T-helper 17 cell (primary cell): ENCODE measurements at places on chromosomes 7 and 10. TPM values are rescaled to one million over a fixed set of nuclear protein-coding genes. Genes with fewer than 3 reads are reported as not detected.

DNA sequence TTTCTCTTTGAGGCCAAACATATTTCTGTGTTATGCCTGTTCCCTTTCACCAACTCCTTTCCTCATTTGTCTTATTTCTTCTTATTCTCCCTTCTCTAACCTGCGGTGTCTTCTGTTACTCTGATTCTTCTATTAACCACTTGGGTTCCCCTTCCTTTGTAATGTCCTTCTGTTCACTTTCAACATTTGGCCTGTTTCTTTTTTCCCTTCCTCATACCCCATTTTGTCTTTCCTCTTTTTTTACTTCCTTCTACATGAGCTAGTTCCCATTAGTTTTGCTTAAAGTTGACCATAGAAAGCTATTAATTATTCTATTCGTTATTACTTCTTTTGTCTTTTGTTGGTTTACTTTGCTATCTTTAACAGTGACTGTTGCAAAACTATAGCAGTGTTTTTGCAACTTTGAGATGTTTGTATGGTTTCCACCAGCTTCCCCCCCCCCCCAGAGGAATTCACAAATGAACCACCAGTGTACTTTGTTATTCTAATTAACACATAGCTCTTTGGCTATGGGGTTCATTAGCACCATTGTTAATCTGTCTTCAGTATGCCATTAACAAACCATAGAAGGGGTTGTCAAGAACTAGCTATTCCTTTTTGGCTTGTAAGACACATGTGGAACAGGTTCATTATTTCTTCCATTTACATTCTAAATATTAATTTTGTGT is 2.9 kb downstream of the LRGUK start:
- no peak for DNase-seq

DNA sequence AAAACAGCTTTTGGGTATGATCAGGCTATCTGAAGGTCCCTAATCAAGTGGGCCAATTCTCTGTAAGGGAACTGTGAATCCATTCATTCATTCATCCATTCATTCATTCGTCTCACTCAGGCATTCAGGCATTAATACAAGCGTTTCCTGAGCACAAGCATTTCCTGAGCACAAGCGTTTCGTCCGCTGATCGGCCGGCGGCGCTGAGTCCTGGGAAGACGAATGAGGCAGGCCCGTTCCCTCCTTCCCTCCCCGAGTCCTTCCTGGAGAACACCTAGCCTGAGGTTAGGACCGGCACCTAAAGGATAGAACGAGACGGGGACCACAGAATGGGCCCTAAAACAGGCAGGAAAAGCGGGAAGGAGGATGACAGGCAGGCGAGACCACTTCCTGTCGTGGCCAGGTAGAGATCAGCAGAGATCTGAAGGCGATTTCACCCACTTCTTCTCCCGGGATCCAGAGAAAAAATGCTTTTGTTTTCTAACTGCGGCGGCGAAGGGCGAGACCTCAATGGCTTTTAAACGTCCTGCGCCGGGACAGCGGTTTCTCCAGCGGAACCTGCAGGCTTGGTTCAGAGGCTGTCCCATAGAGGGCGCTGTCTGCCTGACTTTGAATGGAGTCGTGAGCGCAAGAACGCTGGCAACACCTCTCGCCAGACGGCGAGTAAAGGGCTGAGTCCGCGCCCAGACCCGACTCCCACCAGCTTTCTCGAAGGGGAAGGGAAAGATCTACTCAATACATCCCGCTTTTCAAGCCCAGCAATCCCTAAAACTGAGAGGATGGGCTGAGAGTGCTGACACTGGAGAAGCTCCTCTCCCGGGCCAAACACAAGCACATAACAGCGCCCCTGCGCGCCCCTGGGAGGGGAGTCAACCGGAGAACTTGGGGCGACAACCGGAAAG is 2.9 kb upstream of the HMX3 start:
- DNase-seq, result peak; percentile 72

DNA sequence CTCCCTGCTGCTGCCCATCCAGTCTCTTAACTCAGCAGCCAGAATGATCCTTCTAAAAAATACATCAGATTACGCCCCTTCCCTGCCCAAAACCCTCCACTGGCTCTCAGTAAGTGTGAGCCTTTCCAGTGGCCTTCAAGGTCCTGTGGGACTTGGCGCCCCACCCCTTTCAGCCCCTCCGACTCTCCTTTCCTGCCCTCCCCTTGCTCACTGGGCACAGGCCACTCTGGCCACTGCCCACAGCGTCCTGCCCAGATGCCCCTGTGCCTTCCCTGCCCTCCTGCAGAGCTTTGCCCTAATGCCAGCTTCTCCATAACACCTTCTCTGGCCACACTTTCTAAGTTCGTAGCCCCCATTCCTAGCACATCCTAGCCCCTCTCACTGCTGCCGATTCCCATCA is 13.8 kb downstream of the GSDME start:
- DNase-seq, result no peak

The RARRES2 gene
- not detected for total RNA-seq

The ADGRA1 gene
- total RNA-seq, result not detected
